ENCODE measurements at places on chromosomes 12 and 14.
A peak's percentile ranks its signal among the peaks of the same experiment; 100 is the strongest.

DNA sequence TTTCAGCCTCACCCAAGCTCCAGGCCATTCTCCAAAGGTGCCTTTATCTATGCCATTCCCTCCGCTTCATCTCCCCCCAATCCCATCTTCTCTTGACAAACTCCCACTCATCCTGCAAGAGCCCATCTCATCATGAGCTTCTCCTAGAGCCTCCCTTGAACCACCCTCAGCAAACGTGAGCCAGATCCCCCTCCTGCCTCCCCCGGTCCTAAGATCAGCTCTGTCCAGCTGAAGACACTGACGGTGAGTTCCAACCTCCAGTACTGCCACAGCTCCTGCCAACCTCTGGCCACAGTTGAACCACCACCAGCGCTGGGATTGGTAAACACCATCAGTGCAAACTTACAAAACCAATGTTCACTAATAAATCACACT is 124.6 kb downstream of the BCL11B start:
- no peak for DNase-seq

DNA sequence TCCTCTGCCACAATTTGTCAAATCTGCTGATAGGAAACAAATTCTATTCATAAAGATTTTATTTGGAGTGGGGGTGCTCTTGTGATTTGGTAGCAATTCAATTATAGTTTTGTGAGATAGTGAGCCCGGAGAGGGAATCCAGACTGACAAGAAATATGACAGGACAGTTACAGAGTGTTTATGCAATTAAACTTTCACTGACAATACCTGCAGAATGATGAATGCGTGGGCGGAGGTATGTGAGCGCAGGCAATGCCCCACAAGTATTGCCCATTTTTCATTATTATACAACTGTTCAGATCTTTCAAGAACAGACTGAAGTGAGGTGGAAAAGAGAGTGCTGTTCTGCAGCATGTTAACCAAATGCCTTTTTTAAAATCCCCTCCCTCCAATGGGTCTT is 259.0 kb downstream of the EGLN3 start:
- no peak for DNase-seq

DNA sequence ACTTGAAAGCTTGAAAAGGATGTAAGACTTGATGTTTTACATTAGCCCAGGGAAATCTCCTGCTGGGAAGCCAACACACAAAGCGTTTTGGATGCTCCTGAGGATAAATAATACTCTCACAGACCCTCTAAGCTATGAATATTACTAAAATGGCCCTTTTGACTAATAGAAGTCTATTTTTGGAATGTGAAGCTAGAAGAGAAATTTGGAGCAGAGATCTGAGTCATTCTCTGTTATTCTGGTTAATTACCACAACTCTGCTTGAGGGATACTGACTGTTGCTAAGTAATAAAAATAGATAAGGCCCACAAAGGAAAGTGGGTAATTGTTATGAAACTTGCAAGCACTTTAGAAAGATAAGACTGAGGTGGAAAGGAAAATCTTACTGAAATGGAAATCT is 346.2 kb upstream of the STXBP6 start:
- DNase-seq = no peak

- DNase-seq = no peak
Measured at GRCh38 chr12:89448526-89448925, 76.1 kb downstream of the GALNT4 start.

DNA sequence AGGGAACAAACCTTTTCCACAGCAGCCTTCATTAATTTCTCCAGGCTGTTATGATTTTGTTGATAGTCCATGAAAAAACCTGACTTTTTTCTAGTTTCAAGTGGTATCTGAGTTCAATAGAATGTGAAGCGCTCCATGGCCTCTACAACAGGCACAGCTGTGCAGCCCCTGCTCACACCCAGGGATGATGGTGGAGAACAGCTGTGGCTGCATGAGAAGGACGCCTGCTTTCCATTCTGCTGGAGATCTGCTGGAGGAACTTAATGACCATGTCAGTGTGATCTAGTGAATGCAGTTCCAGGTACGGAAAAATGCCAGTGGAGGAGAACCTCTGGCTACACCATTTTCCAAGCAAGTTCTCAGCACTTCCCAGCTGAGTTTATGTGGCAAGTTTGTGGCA is 80.6 kb downstream of the PIWIL1 start:
- DNase-seq = no peak

DNA sequence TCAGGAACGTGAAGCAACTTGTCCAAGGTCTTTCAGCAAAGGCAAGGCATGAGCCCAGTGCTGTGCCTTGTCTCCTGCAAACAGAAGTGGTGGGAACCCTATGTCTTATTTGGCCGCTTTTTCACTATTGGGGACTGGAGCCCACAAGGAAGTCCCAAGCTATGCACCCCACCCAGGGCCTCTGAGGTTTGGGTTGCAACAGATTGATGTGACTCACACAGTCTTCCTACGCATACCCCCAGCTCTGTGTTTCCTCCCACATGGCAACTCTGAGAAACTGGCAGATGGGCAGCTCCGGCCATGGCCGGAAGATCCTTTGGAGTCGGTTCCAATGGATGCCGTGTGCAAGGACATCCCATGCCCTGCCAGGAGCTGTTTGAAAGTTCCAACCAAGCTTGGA is 28.3 kb upstream of the CMKLR1 start:
- DNase-seq = no peak

DNA sequence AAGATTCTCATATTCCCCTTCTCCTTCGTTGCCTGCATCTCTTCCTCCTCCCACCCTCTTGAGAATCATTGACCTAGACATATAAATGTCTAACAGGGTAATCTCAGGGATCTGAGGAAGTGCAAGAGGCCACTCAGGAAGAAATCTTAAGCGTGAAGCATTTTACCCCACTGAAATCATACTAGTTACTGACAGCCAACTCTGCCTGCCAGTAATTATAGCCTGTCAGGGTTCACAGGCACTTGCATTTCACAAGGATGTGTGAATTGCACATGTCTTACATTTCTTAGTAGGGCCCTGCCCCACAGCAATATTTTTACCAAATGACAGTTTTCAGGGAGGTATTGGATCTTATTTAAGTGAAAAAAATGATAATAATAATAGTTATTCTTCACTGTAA is 127.2 kb downstream of the SLC15A5 start:
- no peak for DNase-seq

DNA sequence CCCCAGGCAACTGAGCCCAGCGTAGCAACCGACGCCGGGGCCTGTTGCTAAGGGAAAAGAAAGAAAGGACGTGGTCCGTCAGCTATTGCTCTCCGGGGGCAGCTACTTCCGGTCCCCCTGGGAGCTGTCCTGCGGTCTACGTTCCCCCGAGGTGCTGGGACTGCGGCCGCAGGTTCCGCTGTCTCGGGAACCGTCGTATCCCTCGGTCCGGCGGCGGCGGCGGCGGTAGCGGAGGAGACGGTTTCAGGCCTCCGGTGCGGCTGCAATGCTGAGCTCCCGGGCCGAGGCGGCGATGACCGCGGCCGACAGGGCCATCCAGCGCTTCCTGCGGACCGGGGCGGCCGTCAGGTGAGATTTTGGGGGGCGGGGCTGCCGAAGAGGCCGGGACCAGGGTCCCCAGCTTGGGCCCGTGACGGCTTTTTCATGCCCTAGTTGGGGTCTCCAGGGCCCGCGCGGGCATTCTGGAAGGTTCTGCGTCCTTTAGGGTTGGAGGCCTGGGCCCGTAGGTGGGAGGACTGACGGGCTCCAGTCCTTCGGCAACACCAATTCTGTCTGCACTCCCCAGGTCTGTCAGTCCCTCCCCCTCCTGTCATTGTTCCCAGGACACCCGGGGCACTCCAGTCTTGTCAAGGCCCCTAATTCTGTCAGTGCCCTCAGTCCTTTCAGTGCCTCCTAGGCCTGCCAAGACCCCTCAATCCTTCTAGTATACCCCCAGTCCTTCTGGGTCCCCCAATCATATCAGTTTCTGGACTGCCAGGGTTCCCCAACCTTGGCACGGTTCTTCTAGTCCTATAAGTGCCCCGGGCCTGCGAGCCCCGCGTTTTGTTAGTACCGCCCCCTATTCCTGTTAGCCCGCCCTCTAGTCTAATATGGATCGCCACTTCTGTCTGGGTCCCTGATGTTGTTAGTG is at the start of gene USP30:
USP30 (plus strand) TSS at position 163 of the 910 bp plus-strand sequence; CDS start at position 266, 103 bp downstream.
- peak; percentile 94 for DNase-seq

DNA sequence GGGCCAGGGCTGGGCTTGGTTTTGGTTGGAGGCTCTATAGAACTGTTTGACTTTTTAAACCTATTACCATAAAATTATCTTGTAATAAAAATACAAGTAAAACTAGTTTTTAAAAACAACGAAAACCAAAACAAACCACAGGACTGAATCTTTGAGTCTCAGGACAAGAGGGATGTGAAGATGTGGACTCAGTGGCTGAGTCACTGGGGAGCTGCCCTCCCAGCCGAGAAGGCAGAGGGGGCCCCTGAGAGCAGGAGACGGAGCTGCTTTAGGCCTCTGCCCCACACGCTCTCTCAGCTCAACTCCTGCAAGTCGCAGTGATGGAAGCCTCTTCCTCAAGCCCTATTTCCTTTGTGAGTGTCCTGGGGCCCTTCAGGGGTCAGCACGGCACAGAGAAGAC is 59.0 kb downstream of the CDC42BPB start:
- DNase-seq = no peak

DNA sequence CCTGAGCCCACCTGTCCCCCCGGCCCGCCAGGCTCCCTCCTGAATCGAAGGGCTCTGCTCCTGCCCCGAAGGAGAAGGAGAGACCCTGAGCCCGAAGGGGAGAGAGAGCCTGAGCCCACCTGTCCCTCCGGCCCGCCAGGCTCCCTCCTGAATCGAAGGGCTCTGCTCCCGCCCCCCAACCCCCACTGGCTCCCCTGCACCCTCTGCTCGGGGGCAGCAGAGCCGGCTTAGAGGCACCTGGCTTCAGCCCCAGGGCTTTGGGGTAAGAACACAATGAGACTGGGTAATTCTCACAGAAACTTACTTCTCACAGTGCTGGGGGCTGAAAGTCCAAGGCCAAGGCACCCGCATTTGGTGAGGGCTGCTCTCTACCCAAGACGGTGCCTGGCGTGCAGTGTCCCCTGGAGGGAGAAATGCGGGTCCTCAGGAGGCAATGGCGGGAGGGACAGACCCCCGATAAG is 53.1 kb upstream of the FBRSL1 start:
- no peak for DNase-seq

DNA sequence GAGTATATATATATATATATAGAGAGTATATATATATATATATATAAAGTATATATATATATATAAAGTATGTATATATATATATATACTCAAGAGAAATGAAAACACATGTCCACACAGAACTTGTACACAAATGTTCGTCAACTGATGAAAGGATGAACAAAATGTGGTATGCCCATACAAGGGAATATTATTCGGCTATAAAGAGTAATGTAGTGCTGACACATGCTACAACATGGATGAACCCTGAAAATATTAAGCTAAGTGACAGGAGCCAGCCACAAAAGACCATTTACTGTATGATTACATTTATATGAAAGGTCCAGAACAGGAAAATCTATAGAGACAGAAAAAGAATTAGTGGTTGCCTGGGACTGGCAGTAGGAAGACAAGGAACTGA is 19.5 kb downstream of the LIMA1 start:
- no peak for DNase-seq

DNA sequence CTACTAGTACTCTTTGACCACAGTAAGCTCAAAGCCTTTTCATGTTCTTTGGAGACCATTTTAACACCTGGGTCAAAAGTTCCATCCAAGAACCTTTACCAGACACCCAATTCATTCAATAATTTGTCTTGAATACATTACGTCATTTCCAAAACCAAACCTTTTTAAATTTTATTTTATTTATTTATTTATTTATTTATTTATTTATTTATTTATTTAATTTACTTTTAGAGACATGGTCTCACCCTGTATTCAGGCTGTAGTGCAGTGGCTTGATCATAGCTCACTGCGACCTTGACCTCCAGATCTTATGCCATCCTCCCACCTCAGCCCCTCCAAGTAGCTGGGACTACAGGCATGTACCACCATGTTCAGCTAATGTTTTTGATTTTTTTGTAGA is 113.5 kb downstream of the BCAT1 start:
- no peak for DNase-seq

DNA sequence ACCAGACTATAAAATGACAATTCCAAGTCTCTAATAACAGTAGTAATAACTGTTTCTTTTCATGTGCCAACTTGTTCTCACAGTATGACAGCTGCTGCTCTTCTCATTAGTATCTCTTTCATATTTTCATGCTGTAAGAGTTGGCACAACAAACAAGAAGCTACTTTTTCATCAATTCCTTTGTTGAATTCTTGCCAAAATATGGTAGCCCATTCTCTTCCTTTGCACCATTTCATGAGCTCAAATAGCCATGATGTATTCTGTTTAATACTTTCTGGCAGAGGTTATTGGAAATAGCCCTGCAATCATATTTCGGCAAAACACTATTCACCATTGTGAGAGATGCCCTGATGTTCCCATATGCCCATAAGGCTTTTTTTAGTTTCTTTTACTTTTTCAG is 1100.7 kb downstream of the TRHDE start:
- no peak for DNase-seq

- DNase-seq = no peak
Measured at GRCh38 chr14:72270147-72270727, 338.0 kb downstream of the RGS6 start.

- no peak for DNase-seq
Measured at GRCh38 chr12:71567537-71567936, 96.1 kb downstream of the ZFC3H1 start.

DNA sequence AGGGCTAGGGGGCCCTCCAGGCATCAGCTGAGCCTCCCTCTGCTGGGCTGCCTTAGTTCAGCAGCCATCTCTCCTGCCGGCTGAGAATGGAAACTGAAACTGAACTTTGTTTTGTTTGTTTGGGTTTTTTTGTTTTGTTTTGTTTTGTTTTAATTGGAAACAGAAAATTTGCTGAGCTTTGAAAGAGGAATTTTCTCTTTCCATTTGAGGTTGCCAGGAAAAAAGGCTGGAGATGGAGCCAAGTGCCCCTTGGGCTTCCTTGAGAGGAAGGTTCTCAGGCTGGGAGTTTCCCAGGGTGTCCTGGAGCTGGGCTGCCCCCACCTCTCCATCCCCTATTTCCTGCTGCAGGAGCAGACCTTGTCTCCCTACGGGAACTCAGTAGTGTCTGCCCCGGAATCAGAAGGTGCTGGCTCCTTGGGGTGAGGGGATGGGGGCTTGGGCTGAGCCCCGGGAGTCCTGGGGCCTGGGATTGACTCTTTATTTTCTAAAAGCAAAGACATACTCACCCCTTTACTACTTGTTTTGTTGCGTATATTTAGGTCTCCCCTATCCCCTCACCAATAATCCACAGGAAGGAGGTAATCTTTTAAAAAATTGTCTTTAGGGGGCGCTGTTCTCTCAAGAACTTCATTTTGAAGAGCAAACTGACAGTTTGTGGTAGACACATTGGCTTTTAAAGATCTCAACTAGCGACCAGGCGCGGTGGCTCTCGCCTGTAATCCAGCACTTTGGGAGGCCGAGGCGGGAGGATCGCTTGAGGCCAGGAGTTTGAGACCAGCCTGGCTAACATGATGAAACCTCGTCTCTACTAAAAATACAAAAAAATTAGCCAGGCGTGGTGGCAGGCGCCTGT is 21.3 kb upstream of the OASL start:
- peak; percentile 53 for DNase-seq

- DNase-seq = peak; percentile 4
Measured at GRCh38 chr12:13534645-13535398, 338.3 kb downstream of the EMP1 start.

Data from natural killer cell (primary cell).